ENCODE measurements at places on chromosomes 16 and 17. TPM values are rescaled to one million over a fixed set of nuclear protein-coding genes. Genes with fewer than 3 reads are reported as not detected.

DNA sequence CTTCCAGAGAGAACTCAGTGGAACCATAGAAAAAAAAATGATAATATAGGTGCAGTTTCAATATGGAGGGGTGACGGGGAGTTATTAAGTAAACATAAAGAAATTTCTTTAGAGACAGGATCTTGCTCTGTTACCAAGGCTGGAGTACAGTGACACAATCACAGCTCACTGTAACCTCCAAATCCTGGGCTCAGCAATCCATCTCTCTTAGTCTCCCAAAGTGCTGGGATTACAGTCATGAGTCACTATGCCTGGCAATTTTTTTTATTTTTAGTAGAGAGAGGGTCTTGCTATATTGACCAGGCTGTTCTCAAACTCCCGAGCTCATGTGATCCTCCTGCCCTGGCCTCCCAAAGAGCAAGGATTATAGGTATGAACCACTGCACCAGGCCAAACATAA is 48.8 kb downstream of the NLRC5 start:
- DNase-seq: no peak

DNA sequence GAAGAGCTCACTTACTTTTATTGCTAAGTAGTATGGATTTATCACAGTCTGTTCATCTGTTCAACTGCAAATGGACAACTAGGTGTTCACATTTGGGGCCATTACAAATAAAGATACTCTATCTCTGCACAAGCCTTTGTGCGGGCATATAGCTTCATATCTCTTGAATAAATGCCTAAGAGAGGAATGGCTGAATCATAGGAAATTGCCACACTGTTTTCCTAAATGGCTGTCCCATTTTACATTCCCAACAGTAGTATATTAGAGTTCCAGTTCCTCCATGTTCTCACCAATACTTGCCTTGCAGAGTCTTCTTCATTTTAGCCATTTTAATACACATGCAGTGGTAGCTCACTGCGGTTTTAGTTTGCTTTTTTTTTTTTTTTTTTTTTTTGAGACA is 20.5 kb downstream of the NSMCE1 start:
- no peak for DNase-seq

GRCh38 chr17:33201283-33201682 is 91.8 kb downstream of the ASIC2 start:
- DNase-seq: no peak

- no peak for DNase-seq
Measured at GRCh38 chr17:76511668-76512365, 10.6 kb upstream of the RHBDF2 start.

DNA sequence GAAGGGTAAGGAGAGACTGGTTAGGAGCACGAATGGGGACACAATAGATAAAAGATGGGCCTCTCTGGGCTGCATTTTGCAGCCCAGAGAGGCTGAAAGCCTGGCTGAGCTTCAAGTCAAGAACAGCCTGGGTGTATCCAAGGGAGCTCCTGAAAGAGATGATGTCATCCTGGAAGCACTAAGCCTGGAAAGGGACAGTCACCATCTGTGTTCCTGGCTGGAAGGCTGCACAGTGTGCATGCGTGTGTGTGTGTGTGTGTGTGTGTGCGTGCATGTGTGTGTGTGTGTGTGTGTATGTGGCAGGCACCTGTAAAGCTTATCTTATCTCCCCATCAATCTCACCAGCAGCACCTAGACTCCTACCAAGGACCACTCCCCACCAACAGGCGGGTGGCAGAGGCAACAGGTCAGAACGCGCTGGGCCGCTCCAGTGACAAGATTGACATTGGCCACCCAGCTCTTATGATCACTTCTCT is 44.1 kb downstream of the COG7 start:
- DNase-seq: no peak

DNA sequence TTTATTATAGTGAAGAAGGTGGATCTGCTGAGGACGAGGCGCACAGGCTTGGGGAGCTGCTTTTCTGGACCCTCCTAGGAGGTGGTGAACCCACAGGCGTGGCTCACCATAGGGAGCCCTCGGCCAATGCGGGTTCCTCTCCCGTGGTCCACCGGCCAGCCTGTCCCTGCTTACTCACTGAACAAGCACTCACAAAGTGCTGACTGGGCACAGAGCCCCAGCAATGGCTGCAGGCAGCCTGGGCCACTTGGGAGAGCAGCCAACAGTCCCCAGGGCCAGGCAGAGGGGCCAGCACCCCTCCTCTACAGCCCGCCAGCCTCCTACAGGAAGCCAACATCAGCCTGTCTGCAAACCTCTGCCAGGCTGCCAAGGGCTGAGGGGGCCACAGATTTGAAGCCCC is 19.1 kb upstream of the NCBP3 start:
- DNase-seq: no peak

DNA sequence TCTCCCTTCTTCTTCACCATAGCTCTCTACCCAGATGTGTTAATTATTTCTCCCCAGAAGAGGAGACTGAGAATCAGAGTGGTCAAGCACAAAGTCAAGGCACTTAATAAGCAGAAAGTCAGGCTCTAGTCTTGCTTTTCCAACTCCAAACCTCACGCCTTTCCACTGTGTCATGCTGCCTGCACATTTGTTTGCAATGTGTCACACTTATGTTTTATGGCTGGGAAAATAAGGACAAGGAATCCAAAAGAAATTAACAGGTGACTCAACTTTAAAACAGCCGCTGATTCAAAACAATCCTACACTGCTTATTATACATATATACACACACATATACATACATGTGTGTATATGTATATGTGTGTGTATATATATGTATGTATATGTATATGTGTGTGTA is 255.7 kb upstream of the DYNLRB2 start:
- DNase-seq: no peak

DNA sequence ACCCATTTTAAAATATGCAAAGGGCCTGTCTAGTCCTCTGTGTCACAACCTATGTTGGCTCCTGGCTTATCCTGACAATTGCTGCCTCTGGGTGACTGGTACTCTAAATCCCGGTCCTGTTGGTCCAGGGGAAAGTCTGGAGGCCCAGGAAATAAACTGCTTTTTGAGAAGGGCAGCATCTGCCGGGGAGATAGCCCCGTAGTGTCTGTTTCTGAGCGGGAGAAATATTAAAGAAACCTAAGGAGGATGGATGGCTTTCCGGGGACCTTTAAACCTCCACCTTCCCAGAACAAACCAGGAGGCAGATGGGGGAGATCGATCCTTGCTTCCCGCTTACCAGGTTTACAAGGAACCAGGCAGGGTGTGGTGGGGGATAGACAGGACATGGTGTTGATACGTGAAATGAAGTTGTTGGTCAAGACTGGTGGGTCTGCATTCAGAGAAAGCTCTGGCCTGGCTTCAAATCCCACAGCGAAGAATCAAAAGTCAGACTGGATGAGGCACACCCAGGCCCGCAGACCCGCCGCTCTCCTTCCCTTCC is 3.8 kb downstream of the HOXB2 start:
- no peak for DNase-seq

DNA sequence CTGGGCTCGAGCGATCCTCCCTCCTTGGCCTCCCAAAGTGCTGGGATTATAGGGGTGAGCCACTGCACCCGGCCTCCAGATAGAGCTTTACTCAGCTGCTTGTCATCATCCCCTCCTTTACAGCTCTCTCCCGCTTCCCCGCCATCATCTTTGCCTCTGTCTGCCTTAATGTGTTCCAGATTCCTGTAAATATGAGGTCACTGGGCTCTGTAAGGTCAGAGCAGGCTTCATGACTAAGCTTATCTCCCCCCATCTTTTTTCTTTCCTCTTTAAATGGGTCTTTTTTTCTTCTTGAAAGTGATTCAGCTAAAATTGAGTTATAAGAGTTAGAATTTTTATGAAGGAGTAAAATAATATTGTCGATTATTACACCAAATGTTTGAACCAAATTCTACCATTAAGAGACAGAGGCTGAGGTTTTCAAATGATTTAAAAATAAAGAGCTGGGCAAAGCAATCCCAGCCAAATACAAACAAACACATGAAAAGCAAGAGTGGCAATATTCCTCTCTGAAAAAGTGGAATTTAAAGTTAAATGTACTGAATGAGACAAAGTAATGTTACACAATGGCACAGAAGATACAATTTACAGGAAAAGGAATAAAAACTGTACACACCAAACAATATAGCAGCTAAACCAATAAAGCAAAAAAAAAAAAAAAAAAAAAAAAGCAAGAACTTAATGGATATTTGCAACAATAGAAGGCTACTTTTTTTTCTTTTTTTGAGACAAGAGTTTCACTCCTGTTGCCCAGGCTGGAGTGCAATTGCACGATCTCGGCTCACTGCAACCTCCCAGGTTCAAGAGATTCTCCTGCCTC is 62.1 kb downstream of the CRISPLD2 start:
- no peak for DNase-seq

DNA sequence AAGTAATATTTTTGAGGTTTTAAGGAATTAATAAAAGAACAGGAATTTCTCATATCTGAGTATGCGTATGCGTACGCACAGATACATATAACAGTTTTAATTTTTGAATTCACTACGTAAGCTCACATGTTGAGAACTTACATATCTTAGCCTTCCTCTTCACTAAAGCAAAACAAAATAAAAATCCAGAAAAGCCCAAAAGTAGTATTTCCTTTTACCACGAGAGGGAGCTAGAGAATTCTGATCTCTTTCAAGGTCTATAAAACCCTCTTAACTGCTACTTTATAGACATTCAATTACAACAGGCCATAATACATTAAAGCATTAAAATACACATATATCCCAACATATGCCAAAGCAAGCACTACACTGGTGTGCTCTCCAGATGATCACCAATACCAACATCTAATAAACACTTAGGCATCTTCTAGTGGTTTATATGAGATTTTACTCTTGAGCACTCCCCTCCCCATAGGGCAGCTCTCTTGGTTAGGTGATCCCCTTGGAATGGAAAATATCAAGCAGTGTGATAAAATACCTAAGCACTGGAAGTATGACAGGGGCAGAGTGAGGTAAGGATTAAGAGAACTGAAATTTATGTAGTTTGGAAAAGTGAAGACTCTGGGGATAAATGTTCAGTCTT is 94.0 kb downstream of the SKAP1 start:
- peak; percentile 82 for DNase-seq

GRCh38 chr16:53668869-53669268 is 34.8 kb downstream of the RPGRIP1L start:
- no peak for DNase-seq

GRCh38 chr16:78303946-78304345 is 204.5 kb downstream of the WWOX start:
- DNase-seq: no peak

DNA sequence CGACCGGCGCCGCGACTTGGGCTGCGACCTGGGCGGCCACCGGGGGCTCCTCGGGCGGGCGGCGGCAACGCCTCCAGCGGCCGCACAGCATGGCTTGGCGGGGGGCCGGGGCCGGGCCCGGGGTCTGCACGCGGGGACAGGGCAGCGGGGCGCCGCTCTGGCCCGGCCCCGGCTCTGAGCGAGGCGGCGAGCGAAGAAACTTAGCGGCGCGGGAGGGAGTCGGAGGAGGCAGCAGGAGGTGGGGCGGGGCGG is at the start of gene PLCD3:
PLCD3 (minus strand) TSS at position 196 of the 252 bp plus-strand sequence; CDS start at position 91, 105 bp downstream.
- DNase-seq: no peak

GRCh38 chr17:57357392-57357784 is 101.1 kb downstream of the MSI2 start:
- no peak for DNase-seq

GRCh38 chr17:42428141-42428944 is 5.3 kb upstream of the CAVIN1 start:
- DNase-seq: no peak

DNA sequence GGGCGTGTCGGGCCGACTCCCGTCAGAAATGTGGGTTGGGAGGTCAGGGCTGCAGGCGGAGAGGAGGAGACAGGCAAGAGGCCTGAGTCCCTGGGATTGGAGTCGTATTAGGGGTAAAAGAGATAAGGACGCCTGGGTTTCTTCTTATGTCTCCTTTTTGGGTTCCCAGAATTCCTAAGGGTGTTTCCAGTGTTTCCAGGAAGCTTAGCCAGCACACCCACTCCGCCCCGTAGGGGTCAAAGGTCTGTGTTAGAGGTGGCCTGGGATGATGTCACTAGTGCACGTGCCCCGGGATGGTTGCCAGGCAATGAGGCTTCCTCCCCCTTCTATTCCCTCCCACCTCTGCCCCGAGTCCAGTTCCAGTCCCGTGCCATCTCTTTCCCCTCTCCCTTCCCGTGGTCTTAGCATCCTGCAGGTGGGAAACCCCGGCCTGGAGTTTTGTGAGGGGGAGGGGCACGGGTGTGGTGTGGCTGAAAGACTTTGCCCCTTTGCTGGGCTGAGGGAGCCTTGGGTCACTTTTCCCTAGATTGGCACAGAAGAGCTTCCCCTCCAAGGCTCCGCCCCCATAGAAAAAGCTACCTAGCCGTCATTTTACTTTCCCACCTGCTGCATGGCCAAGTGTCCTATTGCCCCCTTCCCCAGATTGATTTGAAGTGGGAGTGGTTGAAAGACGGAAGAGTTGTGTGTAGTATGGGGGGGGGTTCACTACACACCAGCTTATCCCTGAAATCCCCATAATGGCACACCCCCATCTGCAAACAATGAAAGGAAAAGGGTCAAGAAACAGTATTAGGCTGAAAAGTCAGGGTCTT is 2.8 kb downstream of the KDM6B start:
- no peak for DNase-seq

DNA sequence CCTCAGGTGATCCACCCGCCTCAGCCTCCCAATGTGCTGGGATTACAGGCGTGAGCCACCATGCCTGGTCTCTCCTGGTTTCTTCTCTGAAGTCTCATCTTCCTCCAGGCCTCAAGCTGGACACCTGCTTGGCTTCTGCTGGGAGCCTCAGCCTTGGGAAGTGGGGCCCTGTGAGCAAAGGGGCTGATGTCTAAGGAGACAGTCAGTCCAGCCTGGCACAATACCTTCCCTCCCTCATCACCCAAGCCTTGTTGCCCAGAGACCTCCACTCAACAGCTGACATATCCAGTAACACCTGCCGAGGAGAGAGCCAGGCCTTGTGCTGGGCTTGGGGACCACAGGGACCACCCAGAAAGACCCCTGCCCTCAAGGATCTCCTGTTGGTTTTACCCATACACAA is 251.6 kb downstream of the GSG1L start:
- DNase-seq: no peak

The GRAP gene
- 7.6 TPM for polyA plus RNA-seq

The TEX19 gene
- polyA plus RNA-seq: not detected

The KRT24 gene
- not detected for polyA plus RNA-seq

The CLEC16A gene
- polyA plus RNA-seq: 22.1 TPM

The HGS gene
- 83.0 TPM for polyA plus RNA-seq

The GPRC5C gene
- polyA plus RNA-seq: 121 TPM

The BEAN1 gene
- 0.93 TPM for polyA plus RNA-seq

The IRX5 gene
- 7.4 TPM for polyA plus RNA-seq

The HOXB5 gene
- 27.5 TPM for polyA plus RNA-seq
